ENCODE measurements at places on chromosomes 7 and 10.
A peak's percentile ranks its signal among the peaks of the same experiment; 100 is the strongest.

DNA sequence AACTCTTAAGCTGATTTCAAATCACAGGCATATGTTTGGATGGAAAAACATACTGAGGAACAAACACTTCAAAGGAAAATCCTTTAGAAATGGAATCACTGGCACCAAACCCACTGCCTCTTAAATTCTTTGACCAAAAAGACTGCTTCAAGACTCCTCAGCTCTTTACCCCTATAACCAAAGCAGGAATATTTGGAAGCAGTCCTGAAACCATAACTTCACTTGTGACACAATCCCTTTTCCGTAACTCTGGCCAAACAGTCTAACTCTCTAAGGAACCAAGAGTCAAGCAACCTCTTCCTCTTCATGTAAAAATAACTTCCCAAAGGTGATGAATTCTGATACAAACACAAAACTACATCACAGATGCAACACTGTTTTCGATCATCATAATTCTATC, 104.3 kb downstream of the MTERF1 start:
- DNase-seq, result no peak

- DNase-seq, result peak; percentile 88
Measured at GRCh38 chr7:2709553-2710285, 21.7 kb downstream of the AMZ1 start.

DNA sequence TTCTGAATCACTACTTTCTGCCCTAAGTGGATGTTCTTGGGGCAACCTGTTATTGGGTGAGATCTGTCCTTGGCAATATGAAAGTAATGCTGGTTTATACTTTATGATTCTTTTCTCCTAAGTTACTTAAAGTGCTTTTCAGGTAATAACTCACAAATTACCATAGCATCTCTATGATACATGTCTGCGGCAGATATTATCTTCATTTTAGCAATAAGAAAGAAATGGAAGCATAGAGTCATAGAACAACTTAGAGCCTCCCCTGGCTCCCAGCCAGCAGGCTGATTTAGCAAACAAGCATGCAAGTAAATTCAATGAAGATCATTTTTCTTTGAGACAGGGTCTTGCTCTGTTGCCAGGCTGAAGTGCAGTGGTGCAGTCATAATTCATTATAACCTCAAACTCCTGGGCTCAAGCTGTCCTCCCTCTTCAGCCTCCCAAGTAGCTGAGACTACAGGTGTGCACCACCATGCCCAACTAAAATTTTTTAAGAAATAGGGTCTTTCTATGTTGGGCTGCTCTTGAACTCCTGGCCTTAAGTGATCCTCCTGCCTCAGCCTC, 38.1 kb upstream of the GRM8 start:
- no peak for DNase-seq

GRCh38 chr10:29841724-29842649, 207.2 kb upstream of the SVIL start:
- no peak for DNase-seq

DNA sequence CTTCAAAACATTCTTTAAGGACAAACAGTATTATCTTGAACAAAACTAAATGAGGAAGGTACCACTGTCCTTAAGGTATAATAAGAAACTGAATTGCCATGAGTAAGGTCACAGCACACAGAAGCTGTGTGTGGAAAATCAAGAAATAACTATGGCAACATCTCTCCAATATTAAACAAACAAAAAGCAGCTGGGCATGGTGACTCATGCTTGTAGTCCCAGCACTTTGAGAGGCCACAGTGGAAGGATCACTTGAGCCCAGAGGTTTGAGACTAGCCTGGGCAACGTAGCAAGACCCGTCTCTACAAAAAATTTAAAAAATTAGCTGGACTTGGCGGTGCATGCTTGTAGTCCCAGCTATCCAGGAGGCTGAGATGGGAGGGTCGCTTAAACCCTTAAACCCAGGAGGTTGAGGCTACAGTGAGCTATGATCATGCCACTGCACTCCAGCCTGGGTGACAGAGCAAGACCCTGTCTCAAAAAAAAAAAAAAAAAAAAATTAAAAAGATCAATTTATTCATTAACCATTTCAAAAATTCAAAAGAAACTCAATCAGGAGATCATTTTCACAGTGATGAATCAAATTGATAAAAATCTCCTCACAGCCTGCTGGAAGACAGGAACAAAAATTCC, 195.4 kb downstream of the SKIDA1 start:
- DNase-seq, result no peak

DNA sequence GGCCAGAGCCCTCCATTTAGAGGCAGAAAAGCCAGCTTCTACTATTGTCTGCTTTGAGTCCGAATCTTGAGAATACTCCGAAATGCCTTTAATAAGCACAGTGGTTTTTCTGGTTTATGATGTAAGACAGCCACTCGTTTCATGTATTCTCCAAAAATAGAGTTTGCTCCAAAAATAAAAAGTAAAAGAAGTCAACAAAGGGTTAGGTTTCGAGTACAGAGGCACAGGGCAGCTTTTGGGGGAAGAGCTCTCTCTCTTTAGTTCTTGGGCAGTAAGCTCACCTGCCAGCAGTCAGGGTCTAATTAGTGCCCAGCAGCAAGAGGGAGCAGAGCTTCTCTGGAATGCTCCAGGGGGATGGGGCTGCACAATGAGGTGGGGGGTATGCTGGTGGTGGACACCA, 20.2 kb downstream of the CREB3L2 start:
- DNase-seq, result no peak
